ENCODE measurements at places on chromosomes 3 and 15. TPM values are rescaled to one million over a fixed set of nuclear protein-coding genes. Genes with fewer than 3 reads are reported as not detected.

DNA sequence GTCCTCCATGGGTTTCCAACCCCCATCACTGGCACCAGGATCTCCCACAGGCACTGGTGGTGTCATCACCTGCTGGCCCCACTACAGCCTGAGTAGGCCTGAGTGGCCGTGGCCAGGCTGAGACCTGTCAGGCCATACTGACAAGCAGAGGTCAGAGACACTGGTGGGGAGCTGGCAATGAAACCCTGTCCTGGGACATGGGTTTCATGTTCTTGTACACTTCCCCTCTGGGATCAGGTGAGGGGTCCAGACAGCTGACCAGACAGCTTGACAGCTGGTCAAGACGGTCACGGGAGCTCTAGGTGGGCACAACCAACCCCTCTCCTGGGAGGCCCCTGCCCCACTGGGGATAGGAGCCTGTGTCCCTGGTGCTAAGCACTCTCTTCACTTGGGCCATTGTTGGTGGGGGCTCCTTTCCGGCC lies 13.1 kb downstream of the ZBTB47 start:
- DNase-seq: no peak

- DNase-seq: no peak
Measured at GRCh38 chr3:13815088-13815683, 64.7 kb downstream of the WNT7A start.

The RBPMS2 gene
- total RNA-seq: 0.22 TPM

DNA sequence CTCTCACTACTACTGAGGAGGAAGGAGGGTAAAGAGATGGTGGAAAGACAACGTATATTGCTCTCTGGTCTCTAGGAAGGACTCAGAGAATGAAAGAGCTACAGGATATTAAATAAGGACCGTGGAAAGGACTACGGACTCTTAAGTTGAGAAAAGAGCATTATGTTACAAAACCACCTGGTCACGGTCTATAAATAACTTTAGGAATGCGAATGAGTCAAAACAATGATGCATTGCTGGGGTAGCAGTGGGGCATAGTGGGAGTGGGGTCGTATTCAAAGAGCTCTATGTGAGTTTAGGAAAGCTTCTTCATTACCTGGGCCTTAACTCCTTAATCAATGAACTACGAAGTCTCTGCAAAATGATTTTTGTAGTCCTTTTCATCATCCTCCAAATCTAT lies 295.7 kb upstream of the SOX14 start:
- DNase-seq: no peak

The PRTG gene
- total RNA-seq: not detected

DNA sequence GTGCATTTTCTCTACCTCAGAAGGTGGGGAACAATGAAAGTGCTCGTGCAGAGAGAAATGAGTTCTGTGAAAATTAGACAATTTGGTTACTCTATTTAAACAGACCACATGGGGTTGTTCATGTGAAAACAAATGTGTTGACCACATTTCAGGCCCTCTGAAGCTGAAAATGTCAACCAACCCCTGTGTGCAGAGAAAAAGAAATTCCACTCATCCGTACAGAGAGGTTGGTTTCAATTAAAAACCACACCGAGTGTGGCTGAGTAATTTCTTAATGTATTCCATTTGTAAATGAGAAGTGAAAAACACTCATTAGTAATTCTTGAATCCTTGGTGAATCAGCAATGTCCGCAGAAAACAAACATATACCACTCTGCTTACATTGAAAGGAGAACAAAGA lies 46.9 kb upstream of the SLC7A14 start:
- DNase-seq: no peak

GRCh38 chr3:150917951-150918350 lies 12.7 kb upstream of the MINDY4B start:
- no peak for DNase-seq

The SPTBN5 gene
- total RNA-seq: 0.46 TPM

The GOLGA6D gene
- not detected for total RNA-seq

DNA sequence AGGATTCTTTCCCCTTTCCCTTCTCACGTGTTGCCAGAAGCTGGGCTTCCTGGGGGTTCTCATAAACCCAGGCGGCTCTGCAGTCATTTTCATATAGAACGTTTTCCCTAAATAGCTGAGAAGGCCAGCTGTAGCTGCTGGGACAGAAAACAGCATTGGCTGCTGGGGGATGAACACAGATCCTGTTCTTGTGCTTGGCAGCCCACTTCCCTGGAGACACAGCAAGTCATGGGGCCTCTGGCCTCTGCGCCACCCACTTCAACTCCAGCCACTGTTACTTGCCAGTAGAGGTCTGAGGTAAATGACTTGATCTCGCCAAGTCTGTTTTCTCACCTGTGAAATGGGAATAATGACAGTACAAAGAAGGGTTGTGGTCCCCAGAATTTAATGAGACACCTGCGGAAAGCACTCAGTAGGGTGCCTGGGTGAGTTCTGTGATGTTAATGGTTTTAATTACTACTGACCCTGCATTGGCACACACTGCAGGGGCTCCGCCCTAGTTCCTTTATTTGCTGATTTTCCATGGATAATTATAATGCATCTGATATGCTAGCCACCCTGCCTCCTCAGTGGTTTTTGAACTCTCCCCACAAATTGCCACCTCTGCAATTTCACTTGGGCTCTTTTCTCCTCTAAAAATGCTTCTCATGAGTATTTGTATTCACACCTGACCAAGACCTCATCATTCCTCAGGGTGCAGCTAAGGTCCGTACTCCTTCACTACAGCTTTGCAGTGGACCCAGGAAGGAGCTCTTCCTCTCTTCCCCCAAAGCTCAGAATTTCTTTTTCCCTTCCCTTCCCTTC lies 274.7 kb downstream of the RPLP1 start:
- no peak for DNase-seq

- no peak for DNase-seq
Measured at GRCh38 chr3:42339321-42339720, 71.1 kb downstream of the LYZL4 start.

The SLCO3A1 gene
- 6.1 TPM for total RNA-seq

GRCh38 chr3:114151091-114151490 lies 27.8 kb downstream of the DRD3 start:
- no peak for DNase-seq

- no peak for DNase-seq
Measured at GRCh38 chr15:87155771-87156170, 1076.1 kb downstream of the AGBL1 start.

The EPHB1 gene
- 0.71 TPM for total RNA-seq

DNA sequence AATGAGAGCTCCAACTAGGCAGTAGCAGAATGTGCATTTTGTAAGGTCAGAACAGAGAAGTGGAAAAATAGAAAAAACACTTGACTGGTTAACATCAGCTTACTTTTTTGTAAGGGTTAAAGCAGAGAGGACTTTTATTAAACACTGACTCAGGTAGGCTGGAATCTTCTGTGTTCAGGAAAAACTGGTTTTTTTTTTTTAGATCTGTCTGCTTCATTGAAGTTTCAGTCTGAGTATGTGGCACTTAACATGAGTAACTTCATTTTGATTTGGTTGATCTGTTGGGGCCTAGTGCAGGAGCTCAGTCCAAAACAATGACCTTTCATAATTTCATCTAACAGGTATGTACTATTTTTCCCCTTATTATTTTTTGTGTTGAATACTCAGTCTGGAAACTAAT lies 141.1 kb downstream of the DOCK3 start:
- DNase-seq: no peak

DNA sequence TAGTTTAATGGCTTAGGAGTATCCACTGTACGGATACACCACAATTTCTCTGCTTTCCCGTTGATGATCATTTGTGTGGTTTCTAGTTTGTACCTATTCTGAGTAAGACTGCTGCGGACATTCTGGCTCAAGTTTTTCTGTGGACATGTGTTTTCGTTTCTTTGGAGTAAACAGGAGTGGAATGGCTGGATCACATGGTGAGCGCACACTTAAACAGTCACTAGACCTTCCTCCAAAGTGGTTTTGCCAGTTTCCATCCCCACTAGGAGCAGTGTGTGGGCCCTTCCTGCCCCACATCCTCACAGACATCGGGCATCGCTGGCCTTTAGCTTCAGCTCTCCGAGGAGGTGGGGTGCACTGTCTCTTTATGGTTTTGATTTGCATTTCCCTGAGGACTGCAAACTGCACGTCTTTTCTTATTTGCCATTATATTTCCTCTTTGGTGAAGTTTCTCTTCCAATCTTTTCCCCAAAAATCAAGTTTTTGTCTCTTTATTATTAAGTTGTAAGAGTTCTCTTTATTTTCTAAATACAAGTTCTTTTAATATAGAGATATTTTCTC lies 94.1 kb downstream of the VGLL4 start:
- DNase-seq: no peak

The MLF1 gene
- 1.6 TPM for total RNA-seq

The KIF23 gene
- total RNA-seq: 3.7 TPM

DNA sequence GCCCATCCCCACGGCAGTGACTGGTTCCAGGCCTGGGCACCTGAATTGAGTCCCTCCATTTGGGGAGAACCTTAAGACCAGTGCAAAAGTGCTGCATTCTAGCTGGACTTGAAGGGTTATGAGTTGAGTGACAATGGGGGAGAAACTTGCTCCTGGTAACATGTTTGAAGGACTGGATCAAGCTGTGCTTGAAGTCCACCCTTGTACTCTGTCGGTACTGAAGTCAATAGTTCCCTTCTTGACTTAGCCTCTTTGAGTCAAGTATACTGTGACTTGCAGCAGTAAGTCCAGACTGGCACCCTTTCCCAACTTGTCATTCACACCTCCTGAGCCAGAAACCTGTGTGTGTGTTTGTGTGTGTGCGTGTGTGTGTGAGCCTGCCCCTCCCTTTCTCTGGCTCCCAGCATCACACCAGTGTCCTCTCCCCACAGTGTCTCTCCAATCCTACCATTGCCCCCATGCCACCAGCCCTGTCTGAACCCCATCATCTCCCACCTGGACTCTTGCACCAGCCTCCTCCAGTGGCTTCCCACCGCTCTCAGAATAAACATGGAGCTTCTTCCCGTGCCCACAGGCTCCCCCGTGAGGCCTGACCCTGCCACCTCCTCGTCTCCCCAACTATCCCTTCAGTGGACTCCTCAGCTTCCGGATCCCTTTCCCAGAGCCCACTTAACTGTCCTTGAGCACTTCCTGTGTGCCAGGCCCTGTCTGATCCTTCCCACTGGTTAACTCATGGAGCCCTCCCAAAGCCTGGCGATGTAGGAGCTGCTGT lies 10.2 kb upstream of the FBLN2 start:
- DNase-seq: no peak
